ENCODE measurements at places on chromosomes 4 and X.

DNA sequence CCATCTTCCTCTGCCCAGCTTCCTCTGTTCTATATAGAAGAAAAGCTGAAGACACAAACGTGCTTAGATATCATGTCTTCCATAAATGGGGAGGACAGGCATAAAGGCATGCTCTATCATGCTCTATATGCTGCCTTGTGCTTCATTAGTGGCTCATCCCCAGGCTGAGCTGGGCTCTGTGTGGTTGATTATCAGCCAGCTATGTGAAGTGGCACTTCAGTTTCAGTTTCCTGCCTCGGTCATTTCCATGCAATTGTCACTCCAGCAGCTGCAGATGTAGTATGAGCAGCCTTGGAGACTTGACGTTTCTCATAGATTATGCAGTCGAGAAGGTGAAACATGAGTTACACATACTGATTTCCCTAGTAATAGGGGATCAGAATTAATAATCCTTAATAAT lies 106.2 kb downstream of the SYTL5 start:
- no peak for DNase-seq

- no peak for DNase-seq
Measured at GRCh38 chrX:19750028-19750782, 137.2 kb downstream of the SH3KBP1 start.

GRCh38 chrX:47958761-47959342 lies 44.9 kb downstream of the ZNF182 start:
- no peak for DNase-seq

DNA sequence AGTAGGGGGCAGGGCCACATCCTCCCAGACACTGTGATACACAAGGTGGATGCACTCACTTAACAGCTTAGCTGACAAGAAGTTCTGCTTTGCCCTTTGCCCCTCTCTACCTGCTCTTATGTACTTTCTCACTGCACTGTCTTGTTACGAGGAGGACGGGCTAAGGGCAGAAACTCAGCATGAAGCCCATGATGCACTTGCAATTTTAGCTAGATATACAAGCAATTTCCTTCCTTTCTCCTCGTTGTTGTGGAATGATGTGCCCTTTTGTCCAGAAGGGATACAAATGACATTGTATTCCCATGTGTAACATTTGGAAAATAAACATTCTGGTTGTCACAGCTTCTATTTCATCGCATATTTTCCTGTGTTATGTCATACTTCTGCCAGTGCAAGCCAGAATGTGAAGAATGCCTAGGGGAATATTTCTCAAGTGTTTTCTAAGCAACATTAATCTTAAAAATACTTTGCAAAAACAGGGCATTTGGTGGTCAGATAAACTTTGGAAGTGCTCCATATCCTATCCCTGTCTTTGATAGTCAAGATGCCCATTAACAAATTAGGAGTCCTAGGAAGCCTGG lies 47.2 kb downstream of the MAOA start:
- DNase-seq: no peak

DNA sequence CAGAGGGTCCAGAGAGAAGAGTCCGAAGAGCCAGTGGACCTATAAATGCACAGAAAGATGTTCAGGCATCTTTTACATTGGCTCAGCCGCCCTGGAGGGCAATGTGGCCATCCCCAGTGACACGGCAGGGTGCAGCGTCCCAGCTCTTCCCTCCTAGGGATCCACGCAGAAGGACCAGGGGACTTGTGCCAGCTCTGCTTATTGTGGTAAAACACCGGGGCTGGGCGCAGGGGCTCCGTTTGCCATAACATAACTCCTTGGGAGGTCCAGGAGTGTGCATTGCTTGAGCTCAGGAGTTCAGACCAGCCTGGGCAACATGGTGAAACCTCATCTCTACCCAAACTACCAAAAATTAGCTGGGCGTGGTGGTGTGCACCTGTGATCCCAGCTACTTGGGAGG lies 70.2 kb downstream of the CPZ start:
- no peak for DNase-seq

DNA sequence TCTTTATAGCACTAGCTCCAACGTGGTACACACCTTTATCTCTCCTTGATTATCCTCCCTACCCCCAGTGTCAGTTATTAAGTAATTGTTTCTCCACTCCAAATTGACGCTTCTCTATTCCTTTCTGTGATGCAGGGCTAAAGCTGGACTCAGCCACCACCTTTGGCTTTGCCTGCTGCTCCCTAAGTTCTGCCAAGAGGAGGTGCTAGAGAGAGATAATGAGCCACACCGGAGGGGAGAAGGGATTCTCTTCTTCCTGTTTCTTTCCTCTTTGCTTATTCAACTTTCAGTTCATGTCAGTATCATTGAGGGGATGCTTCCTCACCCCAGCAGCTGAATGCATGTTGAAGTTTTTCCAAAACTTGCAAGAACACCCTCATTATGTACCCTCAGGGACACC lies 176.5 kb downstream of the GBA3 start:
- DNase-seq: no peak

- DNase-seq: peak; percentile 82
Measured at GRCh38 chr4:82798168-82799005, at the start of gene SCD5. Gene SCD5 (minus strand): TSS chr4:82798796. CDS start chr4:82798537, 259 bp downstream.

- no peak for DNase-seq
Measured at GRCh38 chr4:186536285-186536684, 19.1 kb downstream of the MTNR1A start.

DNA sequence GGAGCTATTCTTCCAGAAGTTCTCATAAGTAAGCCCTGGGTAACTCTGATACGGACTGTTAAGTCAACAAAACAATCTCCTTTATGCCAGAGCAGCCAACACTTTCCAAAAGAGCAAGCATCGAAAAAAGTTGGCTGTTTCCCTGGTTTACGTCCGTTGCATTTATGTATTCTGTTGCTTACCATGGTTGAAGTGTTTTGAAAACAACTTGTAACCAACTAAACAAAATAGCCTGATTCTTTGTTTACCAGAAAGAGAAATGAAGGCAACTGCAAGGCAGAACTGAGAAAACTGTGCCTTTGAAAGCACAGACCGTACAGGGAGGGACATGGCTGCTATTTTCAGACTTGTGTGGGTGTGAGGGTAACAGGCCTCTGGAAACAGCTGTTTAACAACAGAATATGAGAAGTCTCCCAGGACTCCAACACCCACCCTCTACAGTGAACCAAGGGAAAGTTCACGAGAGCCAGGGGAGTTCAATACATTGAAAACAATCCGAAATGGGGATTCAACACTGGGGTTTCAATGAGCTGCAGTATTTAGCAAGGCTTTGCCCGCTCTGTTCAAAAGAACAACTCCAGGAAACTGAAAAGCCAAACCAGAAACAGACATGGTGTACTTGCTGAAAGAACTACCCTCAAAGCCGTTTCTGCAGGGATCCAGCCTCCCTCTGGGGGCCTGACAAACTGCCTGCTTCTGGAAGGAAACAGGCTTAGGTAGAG lies 95.8 kb upstream of the EGFL6 start:
- DNase-seq: peak; percentile 18

DNA sequence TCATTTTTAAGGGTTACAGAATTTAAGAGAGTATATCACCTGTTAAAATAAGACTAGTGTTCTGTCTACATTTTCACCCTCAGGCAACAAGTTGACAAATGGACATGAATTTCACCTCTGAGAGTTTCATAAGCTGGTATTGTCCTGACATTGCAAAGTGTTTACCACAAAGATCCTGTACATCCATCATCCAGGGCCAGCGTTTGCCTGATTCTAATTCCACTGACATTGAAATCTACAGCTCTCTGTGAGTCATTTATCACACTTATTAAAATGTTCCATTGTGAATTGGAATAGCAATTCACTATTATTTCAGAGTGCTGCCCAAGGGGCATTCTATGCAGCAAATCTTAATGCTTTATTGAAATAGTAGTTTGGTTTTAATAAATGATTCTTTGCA lies 1499.4 kb upstream of the PCDH7 start:
- no peak for DNase-seq

- no peak for DNase-seq
Measured at GRCh38 chr4:77699731-77700210, 94.2 kb downstream of the CXCL13 start.

- DNase-seq: no peak
Measured at GRCh38 chr4:128287141-128287870, at the start of gene PGRMC2. Gene PGRMC2 (minus strand): TSS chr4:128287813. CDS start chr4:128287790, 23 bp downstream.

DNA sequence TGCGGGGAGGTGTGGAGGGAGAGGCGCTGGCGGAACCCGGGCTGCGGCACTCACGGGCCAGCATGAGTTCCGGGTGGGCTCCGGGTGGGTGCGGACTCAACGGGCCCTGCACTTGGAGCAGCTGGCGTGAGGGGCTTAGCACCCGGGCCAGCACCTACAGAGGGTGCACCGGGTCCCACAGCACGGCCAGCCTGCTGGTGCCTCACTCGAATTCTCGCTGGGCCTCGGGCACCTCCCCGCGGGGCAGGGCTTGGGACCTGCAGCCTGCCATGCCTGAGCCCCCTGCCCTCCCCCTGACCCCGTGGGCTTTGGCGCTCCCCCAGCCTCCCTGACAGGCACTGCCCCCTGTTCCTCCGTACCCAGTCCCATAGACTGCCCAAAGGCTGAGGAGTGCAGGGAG lies 10.8 kb upstream of the CAMK2D start:
- no peak for DNase-seq

- peak; percentile 80 for DNase-seq
Measured at GRCh38 chrX:130108647-130109428, 1.5 kb downstream of the ELF4 start.

DNA sequence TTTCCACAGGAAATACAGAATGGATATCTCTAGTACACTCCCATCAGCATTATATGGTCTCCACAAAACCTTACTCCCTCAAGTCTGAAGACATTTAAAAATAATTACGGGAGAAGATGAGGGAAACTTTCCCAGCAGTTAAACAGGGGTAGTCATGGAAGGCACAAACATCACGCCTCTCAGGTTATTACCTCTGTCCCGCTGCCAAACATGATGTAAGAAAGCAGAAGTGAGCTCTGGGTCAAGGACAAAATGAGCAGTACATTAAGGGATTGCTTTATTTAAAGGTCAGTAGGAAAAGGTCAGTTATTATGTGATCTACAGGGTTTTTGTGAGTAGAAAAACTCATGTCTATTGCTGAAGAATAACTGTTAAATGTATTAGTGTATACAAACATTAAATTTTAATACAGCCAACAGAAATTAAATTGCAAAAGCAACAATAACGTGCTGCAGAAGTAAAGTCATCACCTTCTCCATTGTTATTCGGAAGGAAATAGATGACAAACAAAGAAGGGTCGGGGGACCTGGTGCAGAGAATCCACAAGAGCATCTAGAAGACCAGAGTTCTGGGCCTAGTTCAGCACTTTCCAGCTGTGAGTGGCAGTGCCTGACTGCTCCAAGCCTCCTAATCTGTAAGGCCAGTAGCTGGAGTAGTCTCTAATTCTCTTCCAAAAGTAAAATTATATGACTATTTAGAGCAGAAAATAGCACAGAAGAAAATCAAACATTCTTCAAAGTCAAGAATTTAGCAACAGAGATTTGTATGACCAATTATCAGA lies 171.2 kb downstream of the PPP3CA start:
- peak; percentile 29 for DNase-seq

- no peak for DNase-seq
Measured at GRCh38 chr4:140121646-140122045, 32.3 kb downstream of the MAML3 start.

DNA sequence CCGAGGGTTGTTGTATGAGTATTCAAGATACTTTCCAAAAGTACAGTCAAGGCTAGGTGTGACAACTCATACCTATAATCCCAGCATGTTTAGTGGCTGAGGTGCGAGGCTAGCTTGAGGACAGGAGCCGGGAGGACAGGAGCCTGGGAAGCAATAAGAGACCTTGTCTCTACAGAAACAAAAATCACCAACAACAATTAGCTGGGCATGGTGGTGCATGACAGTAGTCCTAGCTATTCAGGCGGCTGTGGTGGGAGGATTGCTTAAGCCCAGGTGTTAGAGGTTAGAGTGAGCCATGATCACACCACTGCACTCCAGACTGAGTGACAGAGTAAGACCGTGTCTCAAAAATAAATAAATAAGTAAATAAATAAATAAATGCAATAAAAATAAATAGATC lies 91.6 kb downstream of the TLL1 start:
- DNase-seq: no peak

- DNase-seq: no peak
Measured at GRCh38 chr4:47535567-47536147, 50.6 kb downstream of the ATP10D start.

DNA sequence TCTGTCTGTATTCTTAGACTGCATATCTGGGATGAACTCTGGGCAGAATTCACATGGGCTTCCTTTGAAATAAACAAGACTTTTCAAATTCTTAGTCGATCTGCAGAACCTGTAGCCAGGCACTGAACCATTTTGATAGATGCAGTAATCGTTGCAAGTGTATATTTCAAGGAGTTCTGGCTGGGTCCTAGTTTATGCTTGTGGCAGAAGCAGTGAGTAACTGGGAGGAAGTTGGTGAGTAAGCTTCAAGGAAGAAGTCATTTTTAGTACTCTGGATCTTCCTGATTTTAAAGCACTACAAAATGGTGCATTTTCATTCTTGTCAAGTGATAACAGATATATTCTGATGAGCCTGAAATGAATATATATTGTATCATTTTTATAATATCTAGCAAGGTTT lies 9.5 kb downstream of the HPRT1 start:
- DNase-seq: peak; percentile 59

DNA sequence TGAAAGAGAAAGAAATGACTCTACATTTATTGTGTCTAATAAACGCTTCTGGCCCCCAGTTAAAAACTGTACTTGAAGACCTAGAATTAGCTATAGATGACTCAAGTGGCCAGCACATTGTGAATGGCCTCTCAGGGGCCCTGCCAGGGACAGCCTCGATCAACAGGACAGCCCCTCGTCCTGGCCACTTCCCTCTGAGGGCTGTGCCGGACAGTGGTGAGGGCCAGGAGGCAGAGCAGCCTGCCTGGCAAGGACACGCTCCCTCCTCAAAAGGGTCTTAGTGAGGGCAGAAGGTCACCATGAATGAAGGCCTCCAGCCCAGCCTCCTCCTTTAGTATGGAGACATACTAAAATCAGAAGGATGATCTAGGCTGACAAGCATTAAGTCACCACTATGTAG lies 16.5 kb downstream of the RNF212 start:
- DNase-seq: no peak

DNA sequence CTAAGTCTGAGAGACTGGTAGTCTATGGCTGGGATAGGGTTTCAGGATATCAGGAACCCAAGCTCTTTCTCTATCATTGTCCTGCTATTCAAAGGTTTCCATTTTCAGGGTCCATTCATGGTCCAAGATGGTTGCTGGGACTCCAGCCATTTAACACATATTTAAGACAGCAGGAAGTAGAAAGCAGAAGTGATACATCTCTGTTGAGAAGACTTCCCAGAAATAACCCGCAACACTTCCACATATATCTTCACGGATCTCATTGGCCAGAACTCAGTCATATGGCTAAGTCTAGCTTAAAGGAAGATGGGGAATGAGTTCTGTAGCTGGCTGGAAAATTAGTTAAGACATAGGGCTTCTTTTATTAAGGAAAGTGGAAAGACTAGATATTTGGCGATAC lies 23.8 kb downstream of the CTSO start:
- DNase-seq: no peak

DNA sequence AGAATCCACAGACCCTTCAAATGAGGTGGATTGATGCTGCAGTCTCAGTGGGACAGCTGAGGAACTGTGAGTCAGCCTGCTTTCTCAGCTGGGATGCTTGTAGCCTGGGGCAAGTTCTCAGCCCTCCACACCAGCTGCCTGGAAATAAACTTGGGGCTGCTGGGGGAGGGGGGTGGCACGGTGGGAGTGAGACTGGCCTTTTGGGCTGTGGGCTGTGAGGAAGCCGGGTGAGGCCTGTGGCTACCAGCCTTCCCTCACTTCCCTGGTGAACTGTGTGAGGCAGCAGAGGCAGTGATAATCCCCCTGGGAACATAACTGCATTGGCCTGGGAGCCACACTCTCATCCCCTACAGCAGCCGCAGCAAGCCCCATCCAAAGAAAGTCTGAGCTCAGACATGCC lies 114.5 kb upstream of the GUCY1A1 start:
- no peak for DNase-seq
